Activated CD4-positive, CD25-positive, alpha-beta regulatory T cell treated with anti-CD3 and anti-CD28 coated beads, Interleukin-2, amount 50 U/mL, for 24 hours (primary cell): ENCODE measurements at places on chromosomes 12 and 14.
A peak's percentile ranks its signal among the peaks of the same experiment; 100 is the strongest.

DNA sequence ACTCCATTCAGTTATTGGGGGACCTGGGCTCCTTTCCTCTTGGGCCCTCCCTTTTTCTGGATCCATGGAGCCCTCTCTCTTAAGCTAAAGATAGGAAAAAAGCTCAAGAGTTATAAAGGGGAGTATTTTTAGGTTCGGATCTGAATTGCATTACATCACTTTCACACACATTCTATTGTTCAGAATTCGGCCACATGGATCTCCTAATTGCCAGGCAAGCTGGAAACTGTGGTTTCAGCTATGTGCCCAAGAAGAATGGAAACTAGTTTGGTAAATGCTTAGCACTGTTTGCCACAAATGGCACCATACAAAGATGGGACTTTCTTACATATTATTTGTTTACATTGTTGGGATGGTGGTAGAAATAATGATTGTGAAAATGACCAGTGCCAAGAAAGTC lies 145.6 kb downstream of the LRIG3 start:
- ATAC-seq, result no peak

GRCh38 chr12:116157845-116158267 lies 119.6 kb downstream of the MED13L start:
- ATAC-seq, result no peak

DNA sequence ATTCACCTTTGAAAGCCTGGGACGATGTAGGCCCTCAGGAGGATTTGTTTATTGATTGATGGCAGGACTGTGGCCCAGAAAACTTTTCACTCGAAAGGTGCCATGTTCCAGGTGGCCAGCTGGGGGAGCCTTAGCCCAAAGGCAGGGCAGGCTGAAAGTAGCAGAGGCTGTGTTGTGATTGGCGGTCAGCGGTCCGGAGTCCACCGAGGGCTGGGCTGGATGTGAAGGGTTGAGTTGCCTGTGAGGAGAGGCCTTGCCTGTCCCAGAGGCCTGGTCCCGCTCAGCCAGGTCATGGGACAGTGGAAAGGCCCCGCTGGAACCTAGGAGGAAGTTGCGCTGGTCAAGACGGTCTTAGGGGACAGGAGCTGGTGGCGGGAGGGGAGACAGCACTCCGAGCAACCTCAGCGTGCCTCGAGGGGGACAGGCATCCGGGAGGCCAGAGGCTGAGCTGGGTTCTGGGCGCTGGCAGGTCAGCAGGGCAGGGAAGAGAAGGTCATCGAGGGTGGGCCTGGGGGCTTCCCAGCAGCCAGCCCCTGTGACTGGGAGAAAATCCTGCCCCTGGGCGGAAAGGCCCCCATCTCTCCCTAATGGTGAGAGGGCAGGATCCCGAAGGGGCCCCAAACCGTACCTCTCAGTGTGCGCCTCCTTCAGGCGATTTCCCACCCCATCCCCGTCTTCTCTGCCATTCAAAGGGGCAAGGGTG lies 26.3 kb downstream of the CMA1 start:
- peak; percentile 44 for ATAC-seq

DNA sequence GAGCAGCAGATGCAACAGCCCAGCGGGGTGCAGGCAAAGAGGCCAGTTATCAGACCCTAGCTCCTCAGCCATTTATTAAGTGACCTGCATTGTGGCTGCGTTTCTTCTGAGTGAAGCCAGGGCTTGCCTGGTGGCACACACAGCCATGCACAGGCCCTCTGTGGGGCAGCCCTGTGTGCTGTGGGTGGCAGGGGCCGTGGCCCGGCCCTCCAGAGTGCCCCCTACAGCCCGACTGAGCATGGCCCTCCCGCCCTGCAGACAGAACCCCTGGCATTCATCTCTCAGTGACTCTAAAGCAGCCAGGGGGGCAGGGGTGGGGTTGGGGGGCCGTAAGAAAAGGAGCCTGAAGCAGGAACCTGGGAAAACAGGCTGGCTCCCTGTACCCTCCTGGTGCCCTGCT lies 226.0 kb upstream of the PWP1 start:
- no peak for ATAC-seq

DNA sequence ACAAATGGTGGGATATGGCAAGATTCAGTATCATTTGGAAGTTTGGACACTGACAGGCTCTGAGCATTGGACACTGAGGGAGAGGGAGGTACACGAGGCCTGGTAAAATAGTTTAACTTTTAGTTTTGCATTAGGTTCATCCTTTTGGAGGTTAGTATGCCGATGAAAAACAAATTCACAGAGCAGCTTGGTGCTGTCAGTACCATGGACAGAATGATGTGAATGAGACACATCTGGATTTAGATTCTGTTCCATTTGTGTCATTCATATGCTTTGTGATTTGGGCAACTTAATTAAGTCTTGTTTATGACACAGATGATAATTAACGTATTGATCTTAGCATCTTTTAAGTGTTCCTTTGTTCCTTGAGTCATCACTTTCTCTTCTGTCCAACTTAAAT lies 33.7 kb downstream of the GPHN start:
- ATAC-seq, result no peak

GRCh38 chr12:32181498-32182175 lies 75.0 kb downstream of the BICD1 start:
- no peak for ATAC-seq
